ENCODE measurements at places on chromosomes 5 and 9. TPM values are rescaled to one million over a fixed set of nuclear protein-coding genes. Genes with fewer than 3 reads are reported as not detected.

DNA sequence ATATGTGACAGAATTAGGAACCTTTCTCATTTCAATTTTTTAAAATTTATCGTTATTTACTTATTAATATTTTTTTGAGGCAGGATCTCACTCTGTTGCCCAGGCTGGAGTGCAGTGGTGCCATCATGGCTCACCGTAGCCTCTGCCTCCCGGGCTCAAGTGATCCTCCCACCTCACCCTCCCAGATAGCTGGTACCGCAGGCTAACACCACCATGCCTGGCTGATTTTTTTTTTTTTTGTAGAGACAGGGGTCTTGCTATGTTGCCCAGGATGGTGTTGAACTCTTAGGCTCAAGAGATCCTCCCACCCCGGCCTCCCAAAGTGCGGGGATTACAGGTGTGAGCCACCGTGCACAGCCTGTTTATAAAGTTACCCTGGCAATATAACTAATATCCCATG lies 275.2 kb downstream of the AOPEP start:
- H3K27ac ChIP-seq, result peak overlapping the region; percentile 100
- DNase-seq, result no peak
- H3K27me3 ChIP-seq, result no peaks in the 10 kb centered on the region
- no peaks in the 10 kb centered on the region for H3K36me3 ChIP-seq

GRCh38 chr9:3157011-3157410 lies 313.1 kb upstream of the PUM3 start:
- no peak overlapping the region for H3K4me3 ChIP-seq
- H3K27ac ChIP-seq, result no peak overlapping the region
- DNase-seq, result peak; percentile 93
- H3K4me1 ChIP-seq, result no peaks in the 10 kb centered on the region
- no peaks in the 10 kb centered on the region for H3K27me3 ChIP-seq
- no peaks in the 10 kb centered on the region for H3K36me3 ChIP-seq

GRCh38 chr9:69028754-69029153 lies 6.8 kb upstream of the FXN start:
- no peak overlapping the region for H3K27ac ChIP-seq
- no peak overlapping the region for H3K4me3 ChIP-seq
- no peaks in the 10 kb centered on the region for H3K27me3 ChIP-seq
- DNase-seq, result no peak

SNX24 gene
- 19.4 TPM for total RNA-seq

ZNF462 gene
- total RNA-seq, result 28.5 TPM

DNA sequence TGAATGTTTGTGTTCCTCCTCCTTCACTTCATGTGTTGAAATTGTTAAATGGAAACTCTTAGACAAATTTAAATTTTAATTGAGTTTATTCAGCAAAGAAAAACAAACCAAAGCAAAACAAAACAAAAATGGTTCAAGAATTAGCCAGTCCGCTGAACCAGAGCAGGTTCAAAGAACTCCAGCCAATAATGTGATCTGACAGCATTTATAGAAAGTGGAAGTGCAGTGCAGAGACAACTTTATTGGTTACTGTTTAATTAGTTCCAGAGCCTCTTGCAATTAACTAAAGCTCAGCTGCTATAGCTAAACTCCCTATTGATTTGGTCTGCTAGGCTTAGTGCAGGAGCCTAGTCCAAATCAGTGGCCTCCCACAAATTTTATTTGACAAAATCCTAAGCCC lies 132.9 kb downstream of the RNF180 start:
- no peaks in the 10 kb centered on the region for H3K27me3 ChIP-seq
- H3K36me3 ChIP-seq, result no peaks in the 10 kb centered on the region
- no peak overlapping the region for H3K4me3 ChIP-seq
- H3K4me1 ChIP-seq, result no peaks in the 10 kb centered on the region

GRCh38 chr9:101795147-101795546 lies 56.7 kb upstream of the GRIN3A start:
- H3K27me3 ChIP-seq, result no peaks in the 10 kb centered on the region
- no peak for DNase-seq
- no peaks in the 10 kb centered on the region for H3K4me1 ChIP-seq

- no peak overlapping the region for H3K27ac ChIP-seq
- no peak overlapping the region for H3K4me3 ChIP-seq
- no peaks in the 10 kb centered on the region for H3K27me3 ChIP-seq
These were observed 341.4 kb upstream of the EDIL3 start for GRCh38 chr5:84725946-84726570.

DNA sequence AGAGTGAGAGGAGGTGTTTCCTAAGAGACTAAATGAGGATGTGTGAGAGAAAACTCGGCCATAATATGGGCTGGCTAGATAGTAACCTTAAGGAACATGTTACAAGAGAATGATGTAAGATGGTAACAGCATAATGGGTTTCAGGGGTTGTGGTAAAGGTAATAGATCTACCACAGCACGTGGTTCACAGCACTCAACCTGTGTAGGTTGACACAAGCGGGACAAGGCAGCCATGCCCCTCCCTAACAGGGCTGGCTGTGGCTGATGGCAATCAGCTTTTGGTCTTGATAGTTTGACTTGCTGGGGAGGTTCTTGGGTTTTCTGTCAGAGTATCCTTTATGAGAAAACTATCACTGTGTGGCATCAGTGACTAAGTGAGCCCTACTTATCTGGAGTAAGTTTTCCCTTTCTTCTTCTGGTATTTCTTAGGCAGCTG lies 138.6 kb downstream of the TRIO start:
- H3K27ac ChIP-seq, result no peak overlapping the region
- no peak for DNase-seq
- no peaks in the 10 kb centered on the region for H3K27me3 ChIP-seq
- no peak overlapping the region for H3K4me3 ChIP-seq
- peaks cover 8% of the 10 kb centered on the region for H3K36me3 ChIP-seq

BAAT gene
- total RNA-seq, result not detected

GRCh38 chr9:113876151-113876992 lies at the start of gene ZNF618:
TSS of gene ZNF618 (plus strand) at chr9:113876309. CDS start at chr9:113876381, 72 bp downstream.
- H3K4me3 ChIP-seq, result peak within 1 kb of the TSS; percentile 98
- no peaks in the 10 kb centered on the region for H3K36me3 ChIP-seq
- no peaks in the 10 kb centered on the region for H3K27me3 ChIP-seq

- no peak overlapping the region for H3K4me3 ChIP-seq
- no peaks in the 10 kb centered on the region for H3K4me1 ChIP-seq
These were observed 148.0 kb downstream of the RORB start for GRCh38 chr9:74645007-74645639.

CDC20B gene
- not detected for total RNA-seq

MARCOL gene
- total RNA-seq, result not detected

NSUN2 gene
- 43.2 TPM for total RNA-seq

ARSI gene
- total RNA-seq, result 4.7 TPM

ANKRD18B gene
- total RNA-seq, result 5.9 TPM

- H3K4me3 ChIP-seq, result no peak overlapping the region
- H3K27me3 ChIP-seq, result no peaks in the 10 kb centered on the region
- no peak overlapping the region for H3K27ac ChIP-seq
- DNase-seq, result no peak
- H3K36me3 ChIP-seq, result no peaks in the 10 kb centered on the region
These were observed 51.9 kb downstream of the SLIT3 start for GRCh38 chr5:169248996-169249395.

GRCh38 chr9:71096421-71097108 lies 24.9 kb downstream of the TRPM3 start:
- no peaks in the 10 kb centered on the region for H3K27me3 ChIP-seq
- DNase-seq, result no peak
- H3K4me3 ChIP-seq, result no peak overlapping the region
- no peak overlapping the region for H3K27ac ChIP-seq

- H3K36me3 ChIP-seq, result no peaks in the 10 kb centered on the region
- no peaks in the 10 kb centered on the region for H3K27me3 ChIP-seq
- H3K4me1 ChIP-seq, result peaks cover 16% of the 10 kb centered on the region
- no peak for DNase-seq
These were observed 4.7 kb downstream of the NOL6 start for GRCh38 chr9:33468797-33469621.

GRCh38 chr5:113974976-113975375 lies 386.9 kb upstream of the KCNN2 start:
- no peaks in the 10 kb centered on the region for H3K4me1 ChIP-seq
- no peak for DNase-seq
- no peaks in the 10 kb centered on the region for H3K36me3 ChIP-seq

GRCh38 chr9:128629136-128629535 lies 27.5 kb downstream of the DYNC2I2 start:
- DNase-seq, result no peak
- H3K36me3 ChIP-seq, result peaks cover 12% of the 10 kb centered on the region
- H3K4me3 ChIP-seq, result no peak overlapping the region
- peaks cover 13% of the 10 kb centered on the region for H3K4me1 ChIP-seq
- H3K27me3 ChIP-seq, result no peaks in the 10 kb centered on the region
- no peak overlapping the region for H3K27ac ChIP-seq
